ENCODE measurements at places on chromosomes 2 and 18.

DNA sequence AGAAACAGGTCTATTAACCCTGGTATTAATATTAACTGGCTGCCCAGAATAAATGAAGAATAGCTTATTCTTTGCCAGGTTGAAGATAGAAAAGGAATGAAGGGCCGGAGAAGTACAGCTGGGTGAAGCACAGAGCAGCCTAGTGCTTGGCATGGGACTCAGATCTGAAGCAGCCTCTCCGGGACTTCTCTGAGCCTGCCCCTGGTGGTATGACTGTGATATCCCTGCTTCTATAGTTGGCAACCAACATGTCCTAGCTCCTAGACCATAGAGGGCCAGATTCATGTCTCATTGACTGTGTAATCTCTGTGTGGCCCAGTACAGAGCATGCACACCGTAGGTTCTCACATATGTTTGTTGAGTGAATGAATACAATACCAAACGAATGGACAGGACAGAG is 107.8 kb downstream of the MSH2 start:
- DNase-seq: no peak

DNA sequence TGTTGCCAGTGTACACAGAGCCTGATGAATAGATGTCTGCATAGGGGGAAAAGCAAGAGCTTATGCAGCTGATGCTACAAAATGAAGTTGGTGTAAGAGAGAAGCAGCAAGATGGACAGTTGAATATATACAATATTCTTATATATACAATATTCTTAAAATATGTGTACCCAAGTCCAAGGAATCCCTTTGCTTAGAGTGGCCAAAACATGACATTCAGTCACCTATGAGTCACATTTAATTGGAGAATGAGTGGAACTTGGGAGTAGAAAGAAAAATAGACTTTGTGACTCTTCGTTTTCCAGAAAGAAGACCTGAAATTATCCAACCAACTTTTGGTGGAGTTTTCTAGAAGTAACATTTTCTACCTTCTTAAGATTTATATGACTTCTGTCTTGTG is 81.8 kb downstream of the SCN9A start:
- no peak for DNase-seq

DNA sequence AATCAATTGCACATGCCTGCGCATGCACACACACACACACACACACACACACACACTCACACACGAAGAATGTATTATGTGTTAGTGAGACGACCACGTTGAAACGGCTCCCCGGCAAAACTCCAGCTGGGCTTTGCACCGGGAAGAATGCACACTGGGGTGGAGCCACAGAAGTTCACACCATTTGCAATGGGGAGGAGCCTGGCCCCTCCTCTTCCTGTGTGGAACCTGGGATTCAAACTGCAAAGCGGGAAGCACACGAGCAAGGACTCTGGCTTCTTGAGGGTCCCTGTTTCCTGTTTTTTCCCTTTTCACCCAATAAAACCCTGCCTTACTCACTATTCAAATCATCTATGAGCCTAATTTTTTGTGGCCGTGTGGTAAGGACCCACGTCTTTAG is 304.0 kb upstream of the TMEFF2 start:
- no peak for DNase-seq

GRCh38 chr18:67742525-67742924 is 226.0 kb upstream of the DSEL start:
- DNase-seq: no peak

DNA sequence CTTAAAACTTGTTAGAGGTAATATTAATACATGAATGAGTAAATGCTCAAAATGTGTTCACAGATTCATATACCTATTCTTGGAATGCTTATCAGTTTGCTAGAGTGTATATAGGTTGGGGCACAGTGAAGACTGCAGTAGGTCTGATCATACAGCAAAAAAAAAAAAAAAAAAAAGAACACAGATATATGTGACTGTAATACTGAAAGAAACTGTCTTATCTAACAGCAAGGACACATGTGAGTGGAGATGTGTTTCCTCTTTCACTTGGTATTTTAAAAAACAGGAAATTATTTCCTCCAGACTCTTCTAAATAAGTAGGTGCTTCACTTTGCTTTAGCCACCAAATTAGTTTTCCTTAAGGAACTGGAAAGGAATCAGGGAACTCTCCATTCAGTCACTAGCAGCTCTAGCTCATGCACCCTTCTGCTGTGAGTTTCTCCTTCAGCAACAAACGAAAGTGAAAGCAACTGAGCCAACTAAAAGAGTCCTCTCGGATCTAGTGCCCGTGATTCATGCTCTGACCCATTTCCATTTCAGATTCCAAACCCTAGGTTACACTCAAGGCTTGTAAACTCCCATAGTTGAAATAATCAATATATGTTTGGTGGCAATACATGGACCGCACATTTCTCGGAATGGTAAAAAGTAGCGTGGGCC is 98.5 kb downstream of the DSEL start:
- peak; percentile 47 for DNase-seq

GRCh38 chr2:126883666-126884040 is 15.0 kb upstream of the TEX51 start:
- DNase-seq: no peak

- no peak for DNase-seq
Measured at GRCh38 chr2:15191789-15192188, 369.3 kb downstream of the NBAS start.

- no peak for DNase-seq
Measured at GRCh38 chr2:44191739-44192138, 23.1 kb downstream of the PPM1B start.

DNA sequence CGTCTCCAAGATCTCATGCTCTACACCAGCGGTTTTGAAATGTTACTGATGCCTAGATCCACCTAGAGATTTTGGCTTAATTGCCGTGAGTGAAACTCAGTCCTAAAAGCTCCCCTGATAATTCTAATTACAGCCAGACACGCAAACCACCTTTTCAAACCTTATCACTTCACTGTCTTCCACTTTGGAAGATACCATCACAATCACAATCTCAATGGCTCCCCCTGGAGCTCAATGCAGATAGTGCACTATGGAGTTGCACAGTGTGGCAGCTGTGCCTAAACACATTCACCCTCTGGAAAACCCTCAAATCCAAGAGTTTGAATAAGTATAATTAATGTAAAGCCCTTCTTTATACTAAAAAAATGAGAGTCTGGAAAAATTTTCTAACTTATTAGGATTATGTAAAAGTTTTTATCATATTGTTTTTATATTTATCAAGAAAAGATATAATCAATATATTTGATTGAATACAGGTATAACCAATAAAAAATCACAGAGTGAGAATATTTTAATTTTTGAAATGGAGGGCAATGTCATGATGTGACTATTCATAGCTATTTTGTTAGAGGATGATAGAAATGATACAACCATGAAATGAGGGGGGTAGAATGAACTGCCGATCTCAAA is 102.9 kb upstream of the SLC8A1 start:
- DNase-seq: peak; percentile 24

DNA sequence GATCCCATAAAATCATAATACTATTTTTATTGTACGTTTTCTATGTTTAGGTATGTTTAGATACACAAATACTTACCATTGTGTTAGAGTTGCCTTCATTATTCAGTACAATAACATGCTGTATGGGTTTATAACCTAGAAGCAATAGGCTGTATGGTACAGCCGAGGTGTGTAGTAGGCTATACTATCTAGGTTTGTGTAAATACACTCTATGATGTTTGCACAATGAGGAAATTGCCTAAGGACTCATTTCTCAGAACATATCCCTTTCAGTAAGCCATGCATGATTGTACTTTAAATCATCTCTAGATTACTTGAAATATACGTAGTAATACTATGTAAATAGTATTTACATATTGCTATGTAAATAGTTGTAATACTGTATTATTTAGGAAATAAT is 156.7 kb downstream of the CDCA7 start:
- no peak for DNase-seq

- DNase-seq: no peak
Measured at GRCh38 chr2:112198780-112199179, 56.1 kb downstream of the ZC3H8 start.

Measured in CD4-positive, alpha-beta T cell treated with Interleukin-4 for 4 hours (primary cell).